ENCODE measurements at places on chromosomes 16 and 17.

- no peak for DNase-seq
These were observed 136.0 kb downstream of the ENGASE start for GRCh38 chr17:79210638-79211037.

GRCh38 chr16:5438591-5438990 is 341.0 kb upstream of the EEF2KMT start:
- DNase-seq, result no peak

- DNase-seq, result no peak
These were observed 2.3 kb upstream of the PRSS21 start for GRCh38 chr16:2814551-2815298.

DNA sequence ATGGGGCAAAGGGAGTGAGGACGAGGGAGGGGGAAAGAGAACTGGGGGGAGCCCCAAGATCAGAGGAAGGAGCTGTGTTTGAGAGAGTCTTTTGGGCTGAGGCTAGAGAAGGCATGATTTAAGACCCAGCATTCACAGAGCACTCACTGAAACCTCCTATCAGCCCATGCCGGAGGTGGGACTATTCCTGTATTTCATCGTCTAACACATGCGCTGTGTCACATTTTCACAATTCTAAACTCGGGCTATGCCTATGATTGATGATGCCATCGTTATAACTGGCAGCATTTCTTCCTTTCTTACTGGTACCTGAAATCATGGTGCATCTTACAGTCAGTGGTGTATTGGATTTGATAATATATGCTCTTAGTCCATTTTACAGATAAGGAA is 3.5 kb downstream of the FAM171A2 start:
- DNase-seq, result no peak

DNA sequence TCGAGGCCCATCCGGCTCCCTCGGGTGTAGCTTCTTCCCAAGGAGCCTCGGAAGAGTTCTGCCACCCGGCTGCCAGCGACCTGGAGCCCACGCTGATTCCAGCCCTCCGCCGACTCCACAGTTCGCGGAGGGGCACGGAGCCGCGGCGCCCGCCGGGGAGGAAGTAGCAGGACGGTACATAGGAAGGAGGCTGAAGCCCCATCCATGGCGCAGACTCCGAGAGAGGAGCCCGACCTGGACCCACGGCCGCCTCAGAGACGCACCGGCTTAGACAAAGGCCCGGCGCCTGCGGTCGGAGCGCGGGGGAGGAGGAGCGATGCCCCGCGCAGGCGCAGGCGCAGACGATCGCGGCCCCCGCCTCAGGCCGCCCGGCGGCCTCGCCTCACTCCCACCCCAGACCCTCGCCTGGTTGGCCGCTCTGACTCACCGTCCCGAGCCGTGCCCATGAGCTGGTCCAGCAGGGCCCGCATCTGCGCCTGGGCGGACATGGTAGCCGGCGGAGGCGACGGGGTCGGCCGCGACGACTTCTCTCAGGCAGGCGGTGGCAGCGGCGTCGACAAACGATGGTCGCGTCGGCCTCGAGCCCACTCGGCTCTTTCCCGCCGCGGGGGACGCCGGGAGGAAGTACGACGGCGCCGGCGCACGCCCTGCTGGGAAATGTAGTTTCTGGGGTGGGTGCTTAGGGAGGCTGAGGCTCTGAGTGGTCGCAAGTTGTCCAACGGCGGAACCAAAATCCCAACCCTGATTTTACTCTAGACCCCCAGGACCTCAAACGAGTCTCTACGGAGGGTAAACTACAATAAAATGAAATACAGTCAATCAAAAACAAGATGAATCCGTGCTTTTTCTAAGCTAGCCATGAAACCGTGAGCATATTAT is at the start of gene LUC7L:
TSS of gene LUC7L (minus strand) at position 598 of the 879 bp plus-strand sequence. CDS start at position 488, 110 bp downstream.
- DNase-seq, result peak; percentile 76

DNA sequence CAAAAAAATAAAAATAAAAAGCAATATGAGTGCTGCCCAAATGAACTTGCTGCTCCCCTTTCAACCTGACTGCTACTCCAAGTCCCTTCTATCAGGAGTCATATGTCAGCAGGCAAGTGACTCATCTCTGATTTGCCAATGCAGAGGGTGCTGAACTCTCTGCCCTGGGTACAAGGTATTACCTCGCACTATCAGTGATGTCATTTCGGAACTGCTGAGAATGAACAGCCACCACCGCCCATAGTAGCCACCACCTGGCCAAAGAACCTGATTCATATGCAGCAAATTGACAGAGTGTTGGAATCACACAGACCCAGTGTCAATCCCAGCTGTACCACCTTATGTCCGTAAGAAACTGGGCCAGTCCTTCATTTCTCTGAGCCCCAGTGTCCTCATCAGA is 31.2 kb downstream of the LYRM9 start:
- DNase-seq, result no peak

GRCh38 chr17:14505606-14506005 is 204.7 kb downstream of the HS3ST3B1 start:
- DNase-seq, result no peak

DNA sequence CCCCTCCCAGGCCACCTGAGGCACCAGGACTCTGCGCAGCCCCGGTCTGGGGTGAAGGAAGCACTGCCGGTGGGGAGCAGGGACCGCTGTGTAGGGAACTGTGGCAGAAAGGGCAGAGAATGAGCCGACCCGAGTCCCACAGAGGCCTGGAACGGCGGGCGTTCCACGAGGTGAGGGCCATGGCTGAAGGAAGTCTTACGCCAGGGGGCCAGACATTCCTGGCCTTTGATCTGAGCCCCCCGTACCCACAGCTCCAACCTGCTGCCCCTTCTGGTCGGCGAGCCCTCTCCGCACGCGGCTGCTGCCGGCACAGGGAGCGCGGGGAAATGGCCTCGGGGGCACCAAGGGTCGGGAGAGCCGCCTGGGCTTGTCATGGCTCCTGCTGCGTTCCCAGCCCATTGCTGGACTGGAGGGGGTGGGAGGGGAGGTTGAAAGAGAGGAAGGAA is 1.4 kb upstream of the WNT3 start:
- DNase-seq, result no peak

GRCh38 chr16:51163366-51163765 is 12.3 kb upstream of the SALL1 start:
- no peak for DNase-seq

- DNase-seq, result no peak
These were observed 98.7 kb downstream of the ABCC12 start for GRCh38 chr16:48057048-48057447.

- no peak for DNase-seq
These were observed 7.2 kb upstream of the MFSD6L start for GRCh38 chr17:8806253-8806925.

GRCh38 chr17:39243155-39243554 is 17.4 kb upstream of the STAC2 start:
- no peak for DNase-seq

DNA sequence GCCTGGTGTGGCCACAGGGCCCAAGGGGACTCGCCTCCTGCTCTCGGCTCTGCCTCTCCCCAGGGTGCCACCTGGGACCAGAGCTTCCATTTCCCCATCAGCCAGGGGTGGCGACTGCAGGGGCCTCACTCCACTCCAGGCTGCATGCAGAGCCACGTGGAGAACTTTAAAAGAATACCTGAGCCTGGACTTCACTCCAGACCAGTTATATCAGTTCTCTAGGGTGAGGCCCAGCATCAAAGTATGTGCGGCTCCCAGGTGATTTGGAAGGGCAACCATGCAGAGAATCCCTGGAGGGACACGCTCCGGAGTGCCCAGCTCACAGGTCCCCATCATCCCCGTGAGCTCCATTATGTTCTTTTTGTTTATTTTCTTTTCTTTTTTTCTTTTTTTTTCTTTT is 39.8 kb downstream of the KIAA0513 start:
- DNase-seq, result no peak

- DNase-seq, result no peak
These were observed 3.0 kb downstream of the NGFR start for GRCh38 chr17:49498029-49498615.

GRCh38 chr16:4609200-4610010 is 5.3 kb downstream of the UBALD1 start:
- DNase-seq, result no peak

- no peak for DNase-seq
These were observed 21.4 kb downstream of the TOM1L2 start for GRCh38 chr17:17950806-17951205.

GRCh38 chr17:44911133-44912001 is 3.9 kb downstream of the GFAP start:
- peak; percentile 35 for DNase-seq

DNA sequence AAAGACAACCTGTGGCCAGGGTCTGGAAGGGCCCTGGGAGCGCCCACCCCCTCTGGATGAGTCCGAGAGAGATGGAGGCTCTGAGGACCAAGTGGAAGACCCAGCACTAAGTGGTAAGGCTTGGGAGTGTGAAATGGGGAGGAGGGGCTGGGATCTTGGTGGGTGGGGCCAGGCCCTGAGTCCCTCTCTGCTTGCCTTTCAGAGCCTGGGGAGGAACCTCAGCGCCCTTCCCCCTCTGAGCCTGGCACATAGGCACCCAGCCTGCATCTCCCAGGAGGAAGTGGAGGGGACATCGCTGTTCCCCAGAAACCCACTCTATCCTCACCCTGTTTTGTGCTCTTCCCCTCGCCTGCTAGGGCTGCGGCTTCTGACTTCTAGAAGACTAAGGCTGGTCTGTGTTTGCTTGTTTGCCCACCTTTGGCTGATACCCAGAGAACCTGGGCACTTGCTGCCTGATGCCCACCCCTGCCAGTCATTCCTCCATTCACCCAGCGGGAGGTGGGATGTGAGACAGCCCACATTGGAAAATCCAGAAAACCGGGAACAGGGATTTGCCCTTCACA is 1.2 kb upstream of the STARD3 start:
- no peak for DNase-seq

DNA sequence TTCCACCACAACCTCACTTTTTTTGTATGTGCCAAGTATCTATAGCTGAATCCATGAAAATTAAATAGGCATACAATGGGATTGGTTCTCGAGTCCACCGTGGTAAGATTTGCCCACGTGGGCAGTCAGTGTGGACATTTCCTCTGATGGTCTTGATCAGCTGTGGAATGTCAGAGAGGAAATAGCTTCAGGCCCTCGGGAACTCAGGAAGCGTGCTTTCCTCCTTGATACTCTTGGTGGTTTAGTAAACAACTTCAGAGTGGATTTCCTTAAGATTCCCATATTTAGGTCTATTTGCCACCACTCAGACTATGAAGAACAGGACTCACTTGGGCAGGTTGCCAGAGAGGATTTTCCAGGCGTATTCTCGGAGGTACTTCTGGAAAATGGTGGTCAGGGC is 152.5 kb downstream of the VPS53 start:
- no peak for DNase-seq

DNA sequence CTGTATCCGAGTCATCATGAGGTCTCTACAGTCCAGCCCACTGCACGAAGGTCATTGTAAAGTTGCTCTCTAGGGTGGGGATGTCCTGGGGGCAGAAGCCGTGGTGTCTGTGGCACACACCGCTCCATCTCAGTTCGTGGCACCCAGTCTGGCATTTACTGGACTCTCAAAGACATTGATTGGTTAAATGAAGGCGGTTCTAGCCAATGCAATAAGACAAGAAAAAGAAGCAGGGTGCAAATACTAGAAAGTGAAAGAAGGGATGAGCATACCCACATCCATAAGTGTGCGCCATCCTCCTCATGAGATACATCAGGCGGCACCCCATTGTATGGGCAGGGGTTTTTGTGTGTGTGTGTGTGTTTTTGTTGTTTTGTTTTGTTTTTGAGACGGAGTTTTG is 10.7 kb upstream of the ATP2A3 start:
- DNase-seq, result no peak

- DNase-seq, result no peak
These were observed 2363.9 kb downstream of the TP53TG3F start for GRCh38 chr16:35823342-35823741.

GRCh38 chr17:38910325-38910724 is 15.1 kb upstream of the LASP1NB start:
- DNase-seq, result no peak

- DNase-seq, result no peak
These were observed 85.6 kb downstream of the WNT3 start for GRCh38 chr17:46732754-46733398.

DNA sequence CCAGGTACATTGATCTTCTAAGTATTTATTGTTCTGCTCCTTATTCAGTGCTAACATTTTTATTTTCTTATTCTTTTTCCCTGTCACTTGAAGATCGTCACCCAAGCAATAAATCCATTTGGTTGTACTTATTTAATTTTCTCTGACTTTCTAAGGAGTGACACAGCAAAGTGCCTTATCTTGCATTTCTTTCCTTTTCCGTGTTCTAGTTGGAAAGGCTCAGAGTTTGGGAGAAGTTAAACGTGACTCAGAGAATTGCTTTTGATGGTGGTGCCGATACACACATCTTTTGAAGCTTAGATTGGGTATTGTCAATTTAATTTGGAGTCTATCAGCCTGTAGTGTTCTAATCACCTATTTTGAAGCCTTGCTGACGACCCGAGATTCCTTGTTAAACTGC is 72.0 kb downstream of the PITPNC1 start:
- no peak for DNase-seq

DNA sequence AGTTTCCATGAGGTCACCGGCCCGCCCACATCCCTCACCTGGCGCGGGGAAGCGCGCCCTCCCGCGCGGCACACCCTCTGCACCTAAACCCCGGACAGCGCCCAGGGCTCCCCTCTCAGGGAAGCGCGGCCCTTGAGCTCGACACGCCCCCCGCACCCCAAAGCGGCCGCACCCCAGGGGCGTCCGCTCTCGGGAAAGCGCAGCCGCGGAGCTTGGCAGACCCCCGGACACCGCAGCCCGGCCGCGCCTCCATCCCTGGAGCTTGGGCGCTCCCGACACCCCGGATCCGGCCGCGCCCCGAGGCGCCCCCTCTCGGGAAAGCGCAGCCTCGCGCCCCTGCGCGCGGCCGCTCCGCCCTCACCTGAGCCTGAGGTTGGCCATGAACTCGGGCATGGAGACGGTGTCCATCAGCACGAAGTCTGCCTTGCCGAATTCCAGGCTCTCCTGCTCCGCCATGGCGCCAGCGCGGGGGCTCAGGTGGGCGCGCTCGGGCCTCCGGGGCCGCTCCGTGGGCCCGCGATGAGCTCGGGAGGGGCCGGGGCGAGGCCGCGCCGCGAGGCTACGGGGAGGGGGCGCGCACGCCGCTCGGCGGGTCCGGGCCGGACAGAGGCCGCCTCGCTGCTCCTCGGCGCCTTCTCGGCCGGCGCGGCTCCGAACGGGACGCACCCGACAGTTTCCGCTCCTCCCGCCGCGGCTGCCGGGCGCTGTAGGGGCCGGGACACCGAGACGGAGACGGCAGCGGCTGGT is at the start of gene MYO1D:
TSS of gene MYO1D (minus strand) at position 708 of the 747 bp plus-strand sequence. CDS start at position 456, 252 bp downstream.
- DNase-seq, result no peak

- no peak for DNase-seq
These were observed 105.1 kb upstream of the KCNJ16 start for GRCh38 chr17:69969897-69970296.

- no peak for DNase-seq
These were observed 1130.4 kb downstream of the CDH8 start for GRCh38 chr16:60905811-60906210.

- peak; percentile 63 for DNase-seq
These were observed 1.6 kb downstream of the MRM1 start for GRCh38 chr17:36602924-36603384.

Measured in brain microvascular endothelial cell (primary cell).